GM12891 (cell line): ENCODE measurements at places on chromosomes 12 and 14.

- DNase-seq: no peak
These were observed 21.8 kb upstream of the SMCO2 start for GRCh38 chr12:27424631-27425230.

DNA sequence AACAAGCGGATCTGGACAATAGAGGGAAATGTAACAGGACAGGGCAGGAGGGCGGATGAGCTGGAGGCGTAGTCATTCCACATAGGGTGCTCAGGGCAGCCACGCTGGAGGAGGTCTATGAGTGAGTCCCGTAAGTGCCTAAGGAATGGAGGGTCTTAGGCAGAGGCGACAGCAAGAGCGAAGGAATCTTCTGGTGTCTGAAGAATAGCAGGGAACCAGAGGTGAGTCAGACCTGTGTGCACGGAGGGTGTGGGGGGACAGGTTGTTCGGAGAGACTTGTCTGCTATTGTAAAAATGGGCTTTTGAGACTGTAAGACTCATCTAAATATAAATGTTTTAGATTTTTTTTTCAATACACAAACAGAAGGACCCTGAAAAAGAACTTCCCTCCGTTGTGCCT lies 70.6 kb downstream of the SETD3 start:
- no peak for DNase-seq

- no peak for DNase-seq
These were observed 30.3 kb downstream of the CKB start for GRCh38 chr14:103492156-103492925.

GRCh38 chr14:100290607-100291304 lies 15.5 kb downstream of the SLC25A29 start:
- DNase-seq: no peak

DNA sequence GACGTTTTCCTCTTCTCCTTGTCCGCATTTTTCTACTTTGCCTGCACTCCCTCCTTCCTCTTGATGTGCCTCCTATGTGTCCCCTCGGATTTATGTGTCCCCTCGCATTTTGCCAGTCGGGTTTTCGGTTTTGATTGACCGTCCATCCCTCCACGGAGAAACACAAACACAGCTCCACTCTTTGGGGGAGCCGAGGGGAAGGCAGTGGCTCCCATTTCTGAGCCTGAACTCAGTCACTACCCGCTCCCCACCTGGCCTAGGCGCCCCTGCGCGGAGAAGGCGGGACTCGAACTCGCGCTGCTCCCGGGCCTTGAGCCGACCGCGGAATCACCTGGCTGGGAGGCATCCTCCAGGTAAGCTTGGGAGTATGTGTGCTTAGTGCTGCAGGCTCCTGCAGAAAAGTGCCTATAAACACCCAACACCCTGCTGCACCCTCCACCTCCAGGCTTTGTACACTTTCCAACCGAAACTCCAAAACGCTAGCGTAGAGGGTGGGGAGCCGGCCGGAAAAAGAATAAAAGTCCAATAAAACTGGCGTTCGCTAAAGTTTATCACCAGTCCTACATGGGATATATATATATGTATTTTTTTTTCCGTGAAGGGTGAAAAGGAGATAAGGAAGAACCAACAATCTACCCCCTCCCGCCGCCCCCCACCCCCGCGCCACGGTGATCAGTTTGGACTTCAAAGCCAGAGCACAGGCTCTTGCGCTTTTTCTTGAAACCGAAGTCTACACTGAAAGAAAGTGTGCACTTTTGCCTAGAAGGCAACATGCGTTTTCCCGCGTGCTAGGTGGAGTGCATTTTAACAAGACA lies 3.3 kb upstream of the CCND2 start:
- no peak for DNase-seq

DNA sequence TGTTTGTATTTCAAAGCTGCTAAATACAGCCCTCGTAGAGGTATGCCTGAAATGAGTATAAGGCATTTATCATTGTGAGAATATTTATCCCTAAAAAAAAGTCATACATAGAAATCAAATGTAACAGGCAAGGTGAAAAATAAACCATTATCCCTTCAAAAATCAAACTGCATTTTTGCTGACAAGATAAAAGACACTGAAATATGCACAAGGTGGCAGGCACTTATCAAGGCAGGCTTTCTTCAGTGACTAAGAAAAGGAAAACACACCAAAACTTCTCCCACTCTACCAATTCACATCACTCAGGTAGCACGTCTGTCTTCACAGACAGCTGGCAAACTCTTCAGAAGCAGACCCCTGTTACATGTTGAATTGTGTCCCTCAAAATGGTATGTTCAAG lies 23.6 kb downstream of the ARMH4 start:
- no peak for DNase-seq

DNA sequence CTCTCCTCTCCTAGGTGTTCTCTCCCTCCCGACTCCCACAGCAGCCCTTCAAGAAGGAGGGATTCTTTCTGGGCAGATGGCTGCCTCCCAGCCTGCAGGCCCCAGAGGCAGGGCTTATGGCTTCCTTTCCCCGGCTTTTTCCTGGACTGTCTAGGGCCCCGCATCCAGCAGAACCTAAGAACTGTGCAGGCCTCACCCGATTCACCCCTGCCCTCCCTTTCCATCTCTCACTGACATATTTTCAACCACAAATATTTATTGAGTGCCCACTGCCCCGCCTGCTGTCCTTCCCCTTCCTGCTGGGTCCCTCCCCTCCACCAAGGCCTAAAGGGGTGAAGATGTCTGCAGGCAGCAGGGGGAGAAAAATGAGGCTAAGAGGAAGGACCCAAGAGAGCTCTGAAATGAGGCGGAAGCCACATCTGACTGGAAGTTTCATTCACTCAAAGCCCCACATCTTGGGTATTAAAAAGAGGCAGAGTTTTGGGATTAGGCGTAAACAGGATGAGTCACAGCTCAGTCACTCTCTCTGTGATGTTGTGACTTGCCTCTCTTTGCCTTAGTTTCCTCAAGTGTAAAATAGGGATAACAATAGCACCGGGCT lies 2.9 kb downstream of the SCNN1A start:
- no peak for DNase-seq

DNA sequence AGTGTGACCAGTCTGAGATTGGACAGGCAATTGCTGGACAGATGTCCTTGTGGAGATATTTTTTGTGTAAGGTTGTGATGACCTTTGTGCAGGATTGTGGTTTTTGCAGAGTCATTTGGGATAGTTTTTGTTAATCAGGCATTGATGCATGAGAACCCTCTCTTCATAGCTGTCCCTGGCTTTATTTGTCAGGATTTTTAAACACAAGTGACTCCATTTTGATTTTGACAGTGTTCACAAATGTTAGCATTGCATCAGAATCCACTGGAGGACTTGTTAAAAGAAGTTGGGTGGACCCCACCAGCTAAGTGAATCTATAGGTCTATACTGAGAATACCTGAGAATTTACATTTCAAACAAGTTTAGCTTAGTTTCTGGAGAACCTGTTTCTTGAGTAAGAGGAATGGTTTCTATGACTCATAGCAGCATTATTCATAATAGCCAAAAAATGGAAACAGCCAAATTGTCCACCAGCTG lies 11.8 kb downstream of the FNTB start:
- no peak for DNase-seq

- no peak for DNase-seq
These were observed 87.3 kb upstream of the RMST start for GRCh38 chr12:97375310-97375709.

- DNase-seq: no peak
These were observed 60.9 kb downstream of the ELK3 start for GRCh38 chr12:96255077-96255476.

- no peak for DNase-seq
These were observed 234.9 kb upstream of the PLEKHG7 start for GRCh38 chr12:92467886-92468285.

- no peak for DNase-seq
These were observed 88.9 kb downstream of the SLC2A13 start for GRCh38 chr12:40016980-40017379.

- no peak for DNase-seq
These were observed 38.5 kb downstream of the GNPTAB start for GRCh38 chr12:101792046-101792931.

GRCh38 chr12:104957719-104958000 lies 430 bp downstream of the SLC41A2 start:
- peak; percentile 13 for DNase-seq

GRCh38 chr12:11461433-11461832 lies 66.1 kb upstream of the PRB2 start:
- no peak for DNase-seq

GRCh38 chr14:102497998-102498677 lies 11.4 kb downstream of the ANKRD9 start:
- no peak for DNase-seq

DNA sequence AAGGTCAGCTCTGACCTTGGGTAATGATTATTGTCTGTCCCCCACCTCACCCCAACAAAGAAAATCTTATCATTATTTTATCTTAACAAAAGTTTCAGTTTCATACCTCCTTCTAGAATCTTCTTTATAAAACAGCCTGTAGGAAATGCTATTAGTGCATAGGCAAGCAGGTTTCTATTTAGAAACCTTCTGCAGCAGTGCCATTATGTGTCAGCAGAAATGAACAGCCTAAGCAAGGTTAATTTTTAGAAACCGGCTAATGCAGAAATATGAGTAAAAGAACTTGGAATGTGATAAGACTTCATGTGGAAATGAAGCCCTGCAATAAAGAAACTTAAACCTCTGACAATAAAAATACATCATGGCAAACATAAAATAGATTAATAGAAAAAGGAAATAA lies 814.4 kb downstream of the FSCB start:
- no peak for DNase-seq

DNA sequence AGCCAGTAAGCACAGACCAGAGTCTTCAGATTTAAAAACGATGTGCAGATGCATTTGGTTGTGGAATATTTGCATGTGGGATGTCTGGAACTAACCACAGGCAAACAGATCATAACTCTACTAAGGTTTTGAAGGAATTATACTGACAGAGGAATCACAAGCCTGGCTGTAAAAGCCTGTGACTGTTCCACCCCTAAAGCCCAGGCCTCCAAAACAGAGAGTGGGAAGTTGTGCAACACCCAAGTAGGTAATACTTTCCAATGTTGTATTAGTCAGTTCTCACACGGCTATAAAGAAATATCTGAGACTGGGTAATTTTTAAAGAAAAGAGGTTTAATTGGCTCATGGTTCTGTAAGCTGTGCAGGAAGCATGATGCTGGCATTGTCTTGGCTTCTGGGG lies 68.1 kb upstream of the DCD start:
- no peak for DNase-seq

DNA sequence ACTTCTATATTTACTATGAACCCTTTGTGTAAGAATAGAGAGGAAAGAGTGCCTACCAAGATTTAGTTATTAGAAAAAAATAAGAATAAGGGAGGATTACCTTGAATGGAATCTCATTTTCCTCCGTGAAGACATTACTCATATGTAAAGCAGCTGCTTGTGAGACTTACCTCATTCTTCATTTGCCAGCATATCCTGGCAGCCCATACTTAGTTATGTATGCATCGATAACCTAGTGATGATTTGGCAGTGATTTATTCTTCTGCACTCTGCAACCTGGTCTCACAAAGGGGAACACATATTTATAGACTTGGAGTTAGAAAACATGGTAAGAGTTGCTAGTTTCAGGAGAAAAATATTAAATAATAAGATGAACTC lies 56.8 kb downstream of the LRFN5 start:
- no peak for DNase-seq

GRCh38 chr12:106125351-106126095 lies 13.2 kb downstream of the NUAK1 start:
- no peak for DNase-seq
